ENCODE measurements at places on chromosomes 2 and 18.
A peak's percentile ranks its signal among the peaks of the same experiment; 100 is the strongest.

DNA sequence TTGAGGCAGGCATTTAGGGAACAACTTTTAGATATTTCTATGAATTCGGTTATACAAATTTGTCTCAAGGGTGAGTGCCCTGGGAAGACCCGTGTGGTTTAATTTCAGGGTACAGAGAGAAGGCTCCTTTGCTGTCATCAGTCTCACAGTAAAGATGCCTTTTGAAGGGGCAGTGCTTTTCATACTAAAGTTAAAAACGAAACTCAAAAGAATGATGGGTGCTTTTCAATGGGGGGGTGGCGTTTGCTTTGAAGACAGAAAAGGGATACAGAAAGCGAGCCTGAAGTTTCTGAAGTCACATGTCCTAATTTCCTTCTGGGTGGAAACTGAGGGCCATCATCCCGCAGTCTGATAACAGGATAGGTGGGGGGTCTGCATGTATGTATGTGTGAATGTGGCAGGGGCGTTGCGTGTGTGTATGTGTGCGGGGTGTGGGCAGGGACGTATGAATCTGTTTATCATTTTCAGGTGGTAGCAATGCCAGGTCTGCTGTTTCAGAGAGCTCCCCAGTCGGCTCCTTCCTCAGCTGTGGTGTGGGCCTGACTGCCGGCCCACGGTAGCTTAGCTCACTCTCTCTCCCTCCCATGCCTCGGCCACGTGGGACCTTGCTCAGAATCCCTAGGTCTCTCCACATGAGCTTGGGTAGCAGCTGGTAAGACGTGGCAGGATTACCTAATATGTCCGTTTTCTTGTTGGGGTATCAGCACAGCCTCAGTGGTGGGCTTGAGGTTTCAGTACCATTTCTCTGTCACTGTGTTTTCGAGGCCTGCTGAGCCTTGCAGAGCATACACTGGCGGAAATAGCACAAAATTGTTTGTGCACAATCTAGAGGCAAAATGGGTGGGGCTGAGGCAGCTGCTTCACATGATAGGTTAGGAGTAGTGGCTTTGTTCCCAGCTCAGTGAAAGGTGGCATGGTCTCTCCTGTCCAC, 32.7 kb downstream of the ARHGAP25 start:
- DNase-seq: peak; percentile 23

DNA sequence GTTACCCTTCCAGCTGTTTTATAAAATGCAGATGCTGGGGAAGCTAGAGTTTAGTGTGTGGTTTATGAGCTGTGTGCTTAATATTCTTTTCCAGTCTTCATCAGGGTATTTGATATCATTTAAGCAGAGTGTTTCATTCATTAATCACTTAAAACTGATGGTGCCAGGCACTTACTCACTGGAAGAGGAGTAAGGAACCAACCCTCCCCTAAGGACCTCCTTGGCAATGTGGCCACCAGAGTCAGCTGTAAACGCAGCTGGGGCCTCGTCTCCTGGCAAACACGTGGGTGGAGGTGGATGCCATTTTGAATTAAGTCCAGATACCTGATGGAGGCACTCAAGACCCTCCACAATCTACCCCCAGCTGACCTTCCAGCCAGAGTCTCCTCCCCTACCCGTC, 331.6 kb downstream of the CLIP4 start:
- no peak for DNase-seq

GRCh38 chr18:45111502-45111848, 430.8 kb downstream of the SETBP1 start:
- no peak for DNase-seq

GRCh38 chr2:206480620-206481019, 37.3 kb downstream of the ADAM23 start:
- DNase-seq: no peak

DNA sequence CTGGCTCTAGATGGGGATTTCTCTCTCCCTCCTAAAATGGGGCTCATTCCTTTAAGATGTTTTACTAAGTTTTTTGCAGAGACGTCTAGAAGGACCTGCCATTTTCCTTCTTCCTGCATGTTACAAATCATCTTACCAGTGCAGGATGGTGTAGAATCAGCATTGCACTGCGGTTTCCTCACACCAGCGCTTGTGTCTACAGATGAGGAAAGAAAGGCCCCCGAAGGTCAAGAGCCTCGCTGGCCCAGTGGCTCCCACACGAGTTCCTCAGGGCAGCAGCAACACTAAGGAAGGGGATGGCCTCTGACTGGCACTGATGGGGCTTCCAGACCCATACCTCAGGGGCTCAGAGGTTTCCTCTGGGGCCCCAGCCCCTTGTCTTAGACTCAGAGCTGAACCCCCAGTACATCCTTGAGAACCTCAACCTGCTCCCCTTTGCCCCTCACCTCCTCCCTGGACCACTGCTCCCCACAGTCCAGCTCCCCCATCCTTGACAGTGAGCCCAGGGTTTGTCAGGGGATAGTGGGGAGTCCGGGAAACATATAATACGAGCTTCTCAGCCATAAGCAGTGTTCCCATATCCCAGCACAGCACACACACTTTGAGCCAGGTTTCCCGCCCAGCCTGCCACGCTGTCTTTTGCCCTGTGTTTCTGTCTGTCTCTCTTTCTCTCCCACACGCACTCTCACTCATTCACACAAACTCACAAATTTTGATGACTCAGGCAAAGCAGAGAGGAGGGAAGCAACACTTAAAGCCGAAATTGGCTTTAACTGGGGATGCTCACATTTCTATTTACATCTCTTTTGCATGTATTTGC, 29.4 kb downstream of the ZFP36L2 start:
- DNase-seq: no peak

DNA sequence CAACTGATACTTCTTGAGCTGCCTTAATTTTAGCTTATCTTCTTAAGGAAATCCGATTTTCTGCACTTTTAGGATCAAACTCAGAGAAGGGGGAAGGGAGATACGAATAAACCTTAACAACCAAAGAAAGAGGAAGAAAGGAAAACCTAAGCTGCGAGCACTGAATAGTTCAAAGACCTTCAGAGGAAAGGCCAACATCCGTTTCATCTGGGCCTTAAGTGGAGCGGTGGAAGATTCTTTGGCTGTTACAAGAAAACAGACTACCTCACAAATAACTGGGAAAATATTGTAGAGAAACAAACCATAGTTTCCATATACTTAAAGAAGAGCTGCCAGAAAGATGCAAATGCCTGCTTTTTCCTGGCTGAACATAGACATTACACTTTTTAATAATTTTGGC, 43.6 kb downstream of the VIT start:
- no peak for DNase-seq

GRCh38 chr2:134670955-134671354, 47.8 kb downstream of the TMEM163 start:
- no peak for DNase-seq

GRCh38 chr2:77567723-77568122, 45.5 kb upstream of the LRRTM4 start:
- no peak for DNase-seq

GRCh38 chr2:174623106-174623637, 25.6 kb upstream of the WIPF1 start:
- no peak for DNase-seq

DNA sequence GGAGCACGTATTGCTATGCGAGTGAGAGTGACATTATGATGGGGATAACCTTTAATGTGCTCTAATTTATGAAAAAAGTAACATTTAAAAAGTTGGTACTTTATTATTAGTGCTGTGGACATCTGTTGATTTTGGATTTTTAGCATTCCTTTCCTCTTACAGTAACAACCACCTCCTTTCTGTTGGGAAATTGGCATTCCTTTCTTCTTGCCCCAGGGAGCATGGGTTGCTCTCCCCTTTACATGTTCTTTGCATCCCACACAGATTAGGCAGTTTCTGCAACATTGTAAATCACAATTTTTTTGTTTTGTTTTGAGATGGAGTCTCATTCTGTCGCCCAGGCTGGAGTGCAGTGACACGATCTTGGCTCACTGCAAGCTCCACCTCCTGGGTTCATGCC, 300.2 kb downstream of the LPIN1 start:
- no peak for DNase-seq

All from activated CD4-positive, alpha-beta T cell treated with anti-CD3 and anti-CD28 coated beads, Interleukin-2, amount 50 U/mL, for 4 hours (primary cell).